Stimulated activated CD4-positive, alpha-beta T cell treated with anti-CD3 and anti-CD28 coated beads, Interleukin-12 subunit alpha, Interleukin-12 subunit beta, amount 100 ng/mL, for 48 hours (primary cell): ENCODE measurements at places on chromosomes 3 and 15.

DNA sequence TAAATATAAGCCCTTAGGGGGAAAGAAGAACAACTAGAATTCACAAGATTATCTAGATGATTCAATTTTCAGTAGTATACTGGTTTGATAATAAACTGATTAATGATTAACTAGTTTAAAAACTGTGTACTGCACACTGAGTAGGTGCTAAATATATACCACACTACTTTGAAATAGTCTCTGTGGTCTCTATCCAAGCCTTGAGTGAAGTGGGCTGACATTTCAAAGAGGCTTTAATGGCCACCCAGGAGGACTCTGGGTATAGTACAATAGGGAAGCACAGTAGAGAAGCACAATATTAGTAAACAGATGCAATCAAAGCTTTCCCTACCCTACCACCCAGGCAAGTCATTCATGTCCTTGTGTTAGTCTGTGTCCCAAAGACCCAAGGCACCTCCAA is 46.7 kb downstream of the FILIP1L start:
- DNase-seq: no peak

- DNase-seq: no peak
Measured at GRCh38 chr3:160921020-160921635, 165.1 kb downstream of the PPM1L start.

DNA sequence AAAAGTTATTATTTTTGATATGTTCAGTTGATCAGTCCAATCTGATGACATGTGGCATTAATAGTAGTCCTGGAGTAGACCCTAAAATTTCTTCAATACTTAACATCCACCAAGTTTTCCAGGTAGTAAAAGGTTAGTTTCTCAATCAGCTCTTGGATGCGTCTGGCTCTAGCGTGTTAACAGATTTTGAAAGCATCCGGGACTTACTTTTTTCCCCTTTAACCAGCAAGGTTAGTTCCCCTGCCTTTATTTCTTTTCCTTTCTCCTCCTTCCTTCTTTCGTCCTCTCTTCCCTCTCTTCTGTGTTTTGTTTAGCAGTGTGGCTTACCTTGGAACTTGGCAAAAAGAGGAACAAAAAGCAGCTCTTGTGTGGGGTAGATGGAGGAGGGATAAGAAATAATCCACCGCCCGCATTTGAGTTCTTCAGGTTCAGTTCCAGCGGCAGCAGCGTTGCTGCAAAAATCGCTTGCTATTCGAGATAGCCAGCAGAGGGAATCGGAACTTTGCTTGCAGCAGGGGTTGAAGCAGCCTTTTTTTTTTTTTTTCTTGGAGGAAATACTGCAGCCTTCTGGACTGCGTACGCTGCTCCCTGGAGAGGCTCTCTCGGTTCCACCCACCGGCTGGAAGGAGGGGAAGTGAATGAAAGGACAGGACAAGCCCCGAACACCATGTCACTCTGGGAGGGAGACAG is at the start of gene RBMS3:
Gene RBMS3, plus strand, starts transcription at position 668 of the 690 bp plus-strand sequence.
- DNase-seq: no peak

GRCh38 chr15:91113030-91113429 is 13.0 kb downstream of the SV2B start:
- no peak for DNase-seq

DNA sequence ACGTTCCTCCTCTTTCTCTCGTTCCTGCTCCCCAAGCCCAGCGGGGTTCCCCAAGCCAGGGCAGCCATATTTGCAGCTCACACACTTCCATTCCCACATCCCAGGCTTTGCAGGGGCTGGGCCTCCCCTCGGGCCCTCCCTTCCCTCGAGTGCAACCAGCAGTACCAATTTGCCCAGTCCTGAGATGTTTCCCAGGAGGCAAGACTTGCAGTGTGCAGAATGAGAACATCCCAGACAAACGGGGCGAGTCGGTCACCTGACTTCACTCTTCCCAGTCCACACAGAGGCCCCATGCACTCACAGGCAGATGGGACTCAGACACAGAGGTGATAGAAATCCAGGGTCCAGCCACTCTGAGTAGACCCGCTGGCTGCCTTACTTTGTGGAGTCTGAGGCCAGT is 56.2 kb upstream of the SLC6A6 start:
- DNase-seq: no peak

- DNase-seq: no peak
Measured at GRCh38 chr3:127685708-127686511, 13.2 kb downstream of the ABTB1 start.

DNA sequence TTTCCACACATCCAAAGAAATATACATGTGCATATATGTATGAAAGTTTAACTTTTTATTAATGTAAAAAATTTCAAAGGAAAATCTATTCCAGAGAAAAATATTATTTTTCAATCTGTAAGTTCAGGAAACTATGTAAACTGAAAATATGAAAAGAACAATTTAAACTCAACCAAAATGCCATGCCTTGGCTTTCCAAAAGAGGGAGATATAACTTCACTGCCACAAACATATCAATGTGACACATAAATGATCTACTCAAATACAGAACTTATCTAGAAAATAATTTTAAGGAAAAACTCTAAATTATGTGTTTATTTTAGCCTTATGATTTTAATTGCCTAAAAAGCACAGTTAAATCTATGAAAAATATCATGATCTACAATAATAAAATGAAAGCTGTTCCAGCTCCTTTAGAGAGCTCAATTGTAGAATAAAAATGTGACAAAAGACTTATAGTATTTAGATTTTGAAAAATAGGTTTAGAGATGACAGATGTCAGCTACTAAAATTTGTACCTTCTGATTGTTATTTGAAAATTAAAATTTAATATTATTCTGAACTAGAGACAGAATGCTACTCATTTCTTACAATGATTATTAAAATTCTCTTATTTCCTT is 94.8 kb downstream of the GBE1 start:
- no peak for DNase-seq

DNA sequence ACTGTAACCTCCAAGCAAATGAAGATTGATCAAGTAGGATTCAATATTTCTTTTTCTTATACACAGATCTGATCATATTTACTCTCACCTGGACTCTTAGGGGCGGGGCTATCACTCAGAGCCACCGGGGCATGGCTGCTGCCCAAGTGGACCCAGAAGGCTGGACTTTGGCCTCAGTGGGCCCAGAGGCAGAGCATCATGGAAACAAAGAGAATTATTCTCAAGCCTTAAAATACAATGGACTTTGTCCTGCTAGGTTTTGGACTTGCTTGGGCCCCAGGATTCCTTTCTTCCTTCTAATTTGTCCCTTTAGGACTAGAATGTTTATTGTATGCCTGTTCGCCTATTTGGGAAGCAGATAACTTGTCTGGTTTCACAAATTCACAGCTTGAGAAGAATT is 85.1 kb downstream of the SUCLG2 start:
- no peak for DNase-seq

DNA sequence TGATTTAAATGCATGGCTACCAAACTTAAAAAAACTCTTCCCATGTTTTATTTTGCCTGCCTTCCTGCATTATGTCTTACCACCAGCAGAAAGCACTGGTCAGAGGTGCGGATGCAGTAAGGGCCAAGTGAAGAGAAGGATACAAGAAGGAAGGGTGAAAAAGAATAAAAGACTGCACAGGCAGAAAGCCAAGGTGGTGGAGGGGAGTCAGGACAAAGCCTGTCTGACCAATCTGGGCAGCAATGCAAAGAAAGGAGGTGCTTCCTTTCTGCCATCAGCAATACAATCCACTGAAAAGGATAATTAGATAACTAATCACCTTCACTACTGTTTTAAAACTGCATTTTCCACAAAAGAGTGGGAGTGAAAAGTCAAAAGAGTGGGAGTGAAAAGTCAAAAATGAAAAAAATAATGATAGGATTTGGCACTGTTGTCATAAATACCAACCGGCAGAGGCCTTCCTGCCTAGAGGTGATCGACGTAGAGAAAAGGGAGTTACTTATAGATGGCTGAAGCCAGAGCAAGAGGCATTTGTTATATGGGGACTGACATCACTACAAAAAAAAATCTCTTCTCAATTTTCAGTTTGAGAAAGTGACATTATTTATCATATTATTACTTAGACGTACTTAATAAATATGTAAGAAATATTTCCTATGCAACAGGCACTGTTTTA is 385.3 kb downstream of the TBC1D5 start:
- DNase-seq: no peak

GRCh38 chr3:192928720-192929119 is 11.1 kb upstream of the MB21D2 start:
- DNase-seq: no peak

DNA sequence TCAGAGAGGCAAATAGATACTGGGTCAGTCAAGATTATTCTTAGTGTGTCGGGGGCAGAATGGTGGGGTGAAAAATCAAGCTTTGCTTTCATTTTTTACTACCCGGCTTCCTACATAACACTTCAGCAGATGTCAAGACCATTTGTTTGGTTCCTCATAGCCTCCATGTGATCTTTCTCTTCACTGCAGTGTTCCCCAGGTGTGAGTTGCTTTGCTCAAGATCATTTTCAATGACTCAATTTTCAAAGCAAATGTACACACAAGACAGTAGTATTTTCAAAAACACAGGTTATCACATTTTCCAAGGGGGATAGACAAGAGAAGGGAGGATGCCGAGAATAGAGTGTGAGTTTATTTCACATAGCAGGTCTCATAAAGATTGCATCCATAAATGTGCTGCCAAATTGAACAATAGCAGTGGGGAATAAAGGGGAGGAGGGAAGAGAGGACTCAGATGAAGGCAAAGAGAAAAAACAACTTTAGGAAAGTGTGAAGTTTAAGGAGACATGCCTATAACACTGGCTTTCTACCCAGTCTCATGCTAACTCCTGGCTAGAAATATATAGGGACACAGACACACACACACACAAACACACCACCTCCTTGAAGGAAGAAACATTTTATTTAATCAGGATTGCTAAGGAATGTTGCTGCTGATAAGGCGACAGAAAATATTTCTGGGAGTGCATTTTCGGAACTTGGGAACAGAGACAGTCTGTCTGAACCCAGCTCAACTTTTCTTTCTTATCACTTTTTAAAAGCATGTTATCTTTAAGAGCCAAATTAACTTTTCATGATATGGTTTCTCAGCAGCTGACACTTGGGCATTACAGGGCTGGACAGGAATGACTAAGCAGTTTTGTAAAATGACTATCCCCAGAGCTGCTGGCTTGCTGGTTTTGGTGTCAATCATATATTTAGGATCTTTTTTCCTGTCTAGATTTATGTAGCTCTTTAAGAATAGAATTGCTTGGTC is 402.4 kb downstream of the RBMS3 start:
- DNase-seq: no peak

- no peak for DNase-seq
Measured at GRCh38 chr3:99915906-99916432, 98.3 kb downstream of the CMSS1 start.

GRCh38 chr3:58627941-58628340 is 38.6 kb downstream of the FAM3D start:
- DNase-seq: no peak

DNA sequence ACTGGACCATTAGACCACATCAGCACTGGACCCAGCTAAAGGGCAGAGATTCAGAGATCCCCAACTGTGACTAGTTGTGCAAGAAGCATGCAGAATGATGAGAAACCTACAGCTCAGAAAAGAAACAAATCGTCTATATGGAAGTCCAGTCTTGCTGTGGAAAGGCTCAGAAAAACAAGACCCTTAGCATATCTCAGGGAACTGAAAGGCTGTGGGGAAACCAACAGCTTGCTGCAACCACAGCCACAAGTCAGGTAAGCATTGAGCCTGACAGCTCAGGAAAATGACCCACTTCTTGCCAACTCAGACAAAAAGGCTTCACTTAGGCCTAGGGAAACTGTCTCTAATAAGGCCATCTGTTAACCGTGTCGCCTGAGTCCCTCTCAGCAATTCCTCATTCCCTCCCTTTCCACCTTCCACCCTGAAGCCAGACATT is 145.6 kb downstream of the LSAMP start:
- no peak for DNase-seq

GRCh38 chr3:13659221-13659969 is 110.5 kb downstream of the FBLN2 start:
- no peak for DNase-seq

- no peak for DNase-seq
Measured at GRCh38 chr3:127808197-127808596, 14.1 kb downstream of the MGLL start.

GRCh38 chr3:34225821-34226366 is 427.5 kb downstream of the PDCD6IP start:
- DNase-seq: no peak

DNA sequence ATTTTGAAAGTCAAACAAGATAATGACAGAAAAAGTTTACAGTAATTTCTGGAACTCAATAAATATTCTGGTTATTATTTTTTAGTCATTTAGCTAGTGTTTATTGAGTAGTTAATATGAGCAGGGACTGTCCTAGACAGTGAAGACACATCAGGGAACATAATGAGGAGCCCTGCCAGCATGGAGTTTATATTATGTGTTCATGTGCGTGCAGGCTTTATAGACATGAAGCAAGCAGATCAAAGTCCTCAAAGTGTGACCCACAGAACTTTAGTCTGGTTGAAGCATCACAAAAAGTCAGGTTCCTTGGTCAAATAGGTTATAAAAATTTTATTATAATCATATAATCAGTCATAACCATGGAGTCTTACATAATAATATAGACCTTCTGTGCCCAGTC is 289.3 kb downstream of the CLSTN2 start:
- no peak for DNase-seq

DNA sequence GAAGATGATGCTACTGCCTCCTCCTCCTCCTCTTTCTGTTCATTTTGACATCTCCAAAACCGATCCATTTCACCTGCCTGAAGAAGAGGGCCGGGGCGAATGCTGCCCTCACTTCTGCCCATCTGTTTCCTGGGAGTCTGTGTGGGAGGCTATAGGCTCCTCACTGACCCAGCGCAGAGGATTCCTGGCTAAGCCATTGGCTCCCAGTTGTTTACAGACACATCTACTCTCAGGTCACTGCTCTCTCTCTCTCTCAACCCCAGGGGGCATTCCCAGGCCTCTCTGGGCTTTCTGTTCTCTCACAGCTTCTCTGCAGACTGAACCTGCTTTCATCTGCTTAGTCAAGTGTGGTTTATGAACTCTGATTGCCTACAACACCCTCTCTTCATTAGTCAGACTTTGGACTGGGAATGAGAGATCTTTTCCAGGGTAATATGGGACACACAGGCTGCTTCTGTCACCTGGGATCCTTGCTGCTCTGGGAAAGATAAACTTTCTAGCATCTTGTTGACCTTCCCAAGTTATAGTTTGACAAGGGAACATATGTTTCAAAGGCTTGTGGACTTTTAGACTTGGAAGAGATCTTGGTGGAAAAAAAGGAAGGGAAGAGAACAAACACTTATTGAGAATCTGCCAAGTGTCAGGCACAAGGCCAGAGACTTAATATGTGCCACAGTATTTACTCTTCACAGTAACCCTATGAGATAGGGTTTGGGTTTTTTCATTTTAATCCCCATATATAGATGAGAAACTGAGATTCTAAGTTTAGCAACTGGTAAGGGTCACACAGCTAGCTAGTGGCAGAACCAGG is 30.2 kb upstream of the USP3 start:
- DNase-seq: peak; percentile 51

- DNase-seq: no peak
Measured at GRCh38 chr3:120821426-120821825, 78.9 kb downstream of the GTF2E1 start.

DNA sequence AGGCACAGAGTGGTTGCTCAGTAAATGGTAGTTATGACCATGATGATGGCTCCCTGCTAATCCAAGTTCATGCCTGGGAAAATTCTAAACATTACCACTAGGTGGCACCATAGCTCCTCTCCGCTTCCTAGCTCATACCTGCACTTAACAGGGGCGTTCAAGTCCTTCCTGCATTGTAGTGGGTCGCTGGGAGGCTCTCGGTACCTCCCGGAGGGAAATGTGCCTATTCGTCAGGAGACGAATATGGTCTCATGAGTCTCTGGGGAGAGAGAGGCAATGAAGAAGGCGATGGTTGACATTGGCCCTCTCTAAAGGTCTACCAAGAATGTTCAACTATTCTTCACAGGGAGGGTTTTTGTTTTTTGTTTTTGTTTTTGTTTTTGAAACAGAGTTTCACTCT is 10.9 kb downstream of the MESP1 start:
- peak; percentile 70 for DNase-seq
